Activated gamma-delta T cell treated with anti-CD3 and anti-CD28 coated beads, Interleukin-2, amount 50 U/mL, for 16 hours (primary cell): ENCODE measurements at places on chromosomes 5 and 9.

DNA sequence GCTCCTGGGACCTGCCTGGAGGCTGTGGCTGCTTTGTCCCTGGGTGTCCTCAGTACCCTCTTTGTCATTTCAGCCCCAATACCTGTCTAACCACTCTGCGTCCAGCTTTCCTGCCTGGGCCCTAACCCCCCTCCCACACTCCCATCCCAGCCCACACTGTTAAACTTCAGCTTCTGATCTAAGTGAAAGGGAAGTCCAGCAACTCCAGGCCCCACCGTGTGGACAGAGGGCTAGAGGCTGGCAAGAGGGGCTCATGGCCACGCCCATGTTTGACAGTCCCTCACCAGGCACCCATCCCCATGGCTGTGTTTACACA, 56.3 kb downstream of the SEMA4D start:
- no peak for DNase-seq

- no peak for DNase-seq
Measured at GRCh38 chr5:143642791-143643190, 169.2 kb upstream of the HMHB1 start.

- DNase-seq, result no peak
Measured at GRCh38 chr5:124124711-124125229, 612.8 kb downstream of the CSNK1G3 start.

GRCh38 chr5:84384604-84385575, at the start of gene EDIL3:
EDIL3 (minus strand) TSS chr5:84384880; CDS start chr5:84384374, 506 bp downstream.
- DNase-seq, result no peak

- DNase-seq, result no peak
Measured at GRCh38 chr9:119216651-119217331, 152.4 kb downstream of the BRINP1 start.

- DNase-seq, result no peak
Measured at GRCh38 chr9:90999425-91000397, 198.1 kb downstream of the SYK start.
